Stimulated activated CD8-positive, alpha-beta memory T cell treated with anti-CD3 and anti-CD28 coated beads, Interleukin-15, amount 100 ng/mL, for 1 hour (primary cell): ENCODE measurements at places on chromosomes 13 and 19.

GRCh38 chr19:21835429-21835809 lies 563 bp downstream of the ZNF43 start:
- no peak for DNase-seq

DNA sequence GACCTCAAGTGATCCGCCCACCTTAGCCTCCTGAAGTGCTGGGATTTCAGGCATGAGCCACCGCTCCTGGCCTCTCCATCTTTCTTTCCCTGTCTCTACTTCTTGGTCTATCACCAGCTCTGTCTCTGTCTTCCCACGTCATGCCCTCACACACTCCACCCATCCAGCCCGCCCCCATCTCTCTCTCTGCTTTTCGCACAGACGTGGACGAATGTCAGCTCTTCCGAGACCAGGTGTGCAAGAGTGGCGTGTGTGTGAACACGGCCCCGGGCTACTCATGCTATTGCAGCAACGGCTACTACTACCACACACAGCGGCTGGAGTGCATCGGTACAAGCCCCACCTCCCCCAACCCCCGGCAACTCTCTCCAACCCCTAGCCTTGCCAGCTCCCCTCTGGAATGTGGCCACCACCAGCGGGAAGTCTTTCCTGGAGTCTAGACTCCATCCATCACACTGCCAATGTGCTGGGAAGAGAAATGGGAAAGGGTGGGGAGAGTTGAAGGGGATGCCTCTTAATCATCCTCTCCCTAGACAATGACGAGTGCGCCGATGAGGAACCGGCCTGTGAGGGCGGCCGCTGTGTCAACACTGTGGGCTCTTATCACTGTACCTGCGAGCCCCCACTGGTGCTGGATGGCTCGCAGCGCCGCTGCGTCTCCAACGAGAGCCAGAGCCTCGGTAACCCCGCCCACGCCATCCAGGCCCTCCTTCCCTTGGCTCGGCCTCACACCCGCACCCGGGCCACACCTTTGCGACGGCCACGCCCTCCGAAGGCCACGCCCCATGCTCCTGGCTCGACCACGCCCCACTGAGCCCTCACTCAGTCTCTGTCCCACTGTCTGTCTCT lies 22.5 kb downstream of the LTBP4 start:
- DNase-seq: no peak

- no peak for DNase-seq
These were observed 12.7 kb upstream of the HNRNPL start for GRCh38 chr19:38862321-38863059.

GRCh38 chr13:34003656-34004055 lies 185.7 kb downstream of the RFC3 start:
- no peak for DNase-seq

- DNase-seq: no peak
These were observed 8.4 kb upstream of the GRAMD1A start for GRCh38 chr19:34991542-34992333.

GRCh38 chr13:94209117-94209516 lies 270.4 kb downstream of the DCT start:
- DNase-seq: no peak

DNA sequence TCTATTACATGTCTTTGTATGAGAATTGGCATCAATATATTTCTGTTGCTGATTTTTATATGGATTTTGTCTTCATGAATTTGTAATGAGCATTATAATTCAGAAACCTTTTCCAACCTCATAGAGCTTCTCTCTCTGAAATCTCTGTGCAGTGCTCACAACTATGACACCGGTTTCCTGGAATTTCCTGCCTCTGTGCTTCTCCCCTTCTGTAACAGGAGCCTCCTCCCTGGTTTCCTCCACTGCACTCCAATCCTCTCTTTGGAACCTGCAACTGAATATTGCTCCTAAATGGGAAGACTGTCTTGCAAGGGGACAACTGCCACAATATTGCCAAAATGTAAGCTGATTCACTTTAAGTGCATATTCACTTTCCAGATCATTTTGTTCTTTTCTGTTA lies 1147.9 kb downstream of the UQCRFS1 start:
- no peak for DNase-seq
